ENCODE measurements at places on chromosomes 4 and X.

GRCh38 chr4:85222561-85222960 is 252.4 kb upstream of the ARHGAP24 start:
- DNase-seq: no peak

DNA sequence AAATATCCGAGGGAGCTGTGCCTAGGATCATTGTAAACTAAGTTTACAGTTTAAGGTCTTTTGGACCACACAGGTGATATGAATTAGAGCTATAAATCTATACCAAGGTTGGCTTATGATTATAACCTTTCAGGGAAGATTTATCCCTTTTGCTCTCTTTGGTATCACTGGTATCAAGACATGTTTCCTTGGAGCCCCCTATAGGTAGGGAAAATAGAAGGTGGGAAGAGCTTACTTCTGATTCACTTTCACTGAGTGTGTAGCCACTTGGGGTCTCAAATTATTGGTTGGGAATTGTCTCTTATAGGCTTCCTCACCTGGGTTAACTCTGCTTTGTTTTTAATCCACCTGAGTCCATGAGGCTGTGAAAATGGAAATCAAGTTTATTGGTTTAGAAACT is 262.1 kb upstream of the NR3C2 start:
- DNase-seq: no peak

DNA sequence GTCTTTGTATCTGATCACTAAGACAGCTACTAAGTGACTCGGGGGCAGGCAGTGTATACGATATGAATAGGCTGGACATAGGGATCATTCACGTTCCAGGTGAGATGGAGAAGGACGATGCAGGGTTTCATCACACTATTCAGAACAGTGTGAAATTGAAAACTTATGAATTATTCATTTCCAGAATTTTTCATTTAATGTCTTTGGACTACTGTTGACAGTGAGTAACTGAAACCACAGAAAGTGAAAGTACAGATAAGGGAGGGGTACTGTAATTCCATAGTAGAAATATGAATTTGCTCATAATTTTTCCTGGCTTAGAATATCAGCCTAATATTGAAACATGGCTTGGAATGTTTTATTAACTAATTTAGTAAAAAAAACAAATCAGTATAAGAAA is 24.4 kb downstream of the TMEM144 start:
- DNase-seq: no peak

- DNase-seq: no peak
These were observed 202.7 kb upstream of the POU3F4 start for GRCh38 chrX:83305381-83305780.

DNA sequence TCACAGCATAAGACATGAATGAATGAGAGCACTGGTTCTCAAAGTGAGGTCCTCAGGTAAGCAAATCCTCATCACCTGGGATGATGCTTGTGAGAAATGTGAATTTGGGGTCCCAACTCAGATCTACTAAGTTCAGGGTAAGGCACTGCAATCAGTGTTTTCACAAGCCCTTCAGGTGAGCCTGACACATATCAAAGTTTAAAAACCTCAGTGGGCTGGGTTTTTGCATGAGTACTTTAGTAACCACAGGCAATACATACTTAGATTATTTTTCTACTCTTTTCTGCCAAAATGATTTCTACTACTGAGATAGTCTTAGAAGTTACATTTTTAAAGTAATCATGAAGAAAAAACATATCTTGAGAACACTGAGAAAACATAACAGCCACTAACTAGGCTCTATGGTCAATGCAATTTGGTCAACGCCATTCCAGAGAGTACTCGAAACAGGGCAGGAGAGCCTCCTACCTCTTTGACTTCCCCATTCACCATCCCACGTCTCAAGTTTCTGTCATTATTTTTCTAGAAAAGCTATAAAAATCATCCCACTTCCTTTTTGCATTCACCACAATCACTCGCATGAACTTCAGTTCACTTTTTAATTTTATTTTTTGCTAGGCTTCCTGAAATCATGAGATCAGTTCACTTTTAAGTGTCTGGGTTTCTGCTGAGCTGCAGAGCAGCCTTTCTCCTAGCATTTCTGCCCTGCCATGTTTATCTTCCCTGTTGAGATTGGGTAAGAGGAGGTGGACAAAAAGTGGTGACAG is 73.8 kb downstream of the MFAP3L start:
- no peak for DNase-seq

DNA sequence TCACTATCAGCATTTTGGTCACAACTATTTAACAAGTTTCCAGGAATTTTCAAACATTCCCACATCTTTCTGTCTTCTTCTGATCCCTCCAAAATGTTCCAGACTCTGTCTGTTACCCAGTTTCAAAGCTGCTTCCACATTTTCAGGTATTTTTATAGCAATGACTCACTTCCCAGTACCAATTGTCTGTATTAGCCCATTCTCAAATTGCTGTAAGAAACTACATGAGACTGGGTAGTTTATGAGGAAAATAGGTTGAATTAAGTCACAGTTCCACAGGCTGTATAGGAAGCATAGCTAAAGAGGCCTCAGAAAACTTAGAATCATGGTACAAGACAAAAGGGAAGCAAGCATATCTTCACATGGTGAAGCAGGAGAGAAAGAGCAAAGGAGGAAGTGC is 475.0 kb upstream of the PCDH7 start:
- DNase-seq: no peak

DNA sequence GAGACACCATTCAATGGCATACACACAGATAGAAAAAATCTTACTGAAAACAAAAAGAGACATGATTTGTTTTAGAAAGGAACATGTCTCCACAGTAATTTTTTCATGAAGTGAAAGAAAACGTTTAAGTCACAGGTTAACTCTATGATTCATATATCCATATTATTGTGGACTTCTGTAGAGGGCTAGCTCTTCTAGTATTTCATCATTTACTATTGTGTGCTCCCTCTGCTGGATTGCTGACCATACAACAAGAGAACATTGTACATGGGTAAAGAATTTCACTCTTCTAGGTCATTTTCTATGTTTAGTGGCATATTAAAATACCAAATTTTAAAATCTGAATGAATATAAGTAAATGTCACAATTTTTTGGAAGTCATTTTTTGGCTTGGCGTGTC is 91.8 kb upstream of the POU3F4 start:
- DNase-seq: no peak

GRCh38 chr4:177118596-177118995 is 191.1 kb upstream of the NEIL3 start:
- no peak for DNase-seq

- no peak for DNase-seq
These were observed 16.3 kb upstream of the SULT1B1 start for GRCh38 chr4:69776696-69777095.

- no peak for DNase-seq
These were observed 333.3 kb downstream of the DCTD start for GRCh38 chr4:182583703-182584415.

GRCh38 chr4:162475246-162475645 is 311.4 kb upstream of the FSTL5 start:
- no peak for DNase-seq

DNA sequence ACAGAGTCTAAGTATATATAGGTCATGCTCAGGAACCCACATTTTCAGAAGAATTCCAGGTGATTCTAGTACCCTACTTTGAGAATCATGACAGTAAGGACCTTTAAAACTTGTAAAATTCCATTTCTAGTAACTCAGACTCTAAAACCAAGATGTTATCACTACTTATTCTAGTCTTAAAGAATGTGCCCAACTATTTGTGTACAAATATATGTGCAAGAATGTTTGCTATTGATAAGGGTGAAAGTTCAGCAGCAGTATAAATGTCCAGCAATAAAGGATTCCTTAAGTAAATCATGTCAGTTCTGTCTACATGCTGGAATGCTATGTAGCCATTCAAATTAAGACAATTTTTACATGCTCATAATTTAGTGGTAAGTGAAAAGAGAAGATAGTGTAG is 71.1 kb upstream of the MAGEB2 start:
- DNase-seq: no peak

GRCh38 chr4:181659202-181659601 is 584.0 kb upstream of the TENM3 start:
- DNase-seq: no peak

DNA sequence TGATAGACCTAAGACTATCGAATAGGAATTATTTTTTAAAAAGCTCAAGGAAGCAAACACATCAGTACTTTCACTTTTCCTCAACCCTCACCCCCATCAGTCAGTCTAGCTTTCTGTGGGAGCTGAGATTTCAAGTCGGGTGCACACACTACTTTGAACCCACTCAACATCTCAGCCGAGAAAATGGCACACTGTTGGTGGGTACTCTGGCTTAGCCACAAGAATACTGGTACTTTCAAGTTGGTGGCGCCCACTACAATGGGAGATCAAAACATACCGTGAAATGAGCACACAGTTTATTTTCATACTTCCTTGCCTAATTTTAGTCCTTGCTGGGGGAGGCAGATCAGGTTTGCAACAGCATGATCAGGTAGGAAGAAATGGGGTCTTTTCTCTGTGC is 10.2 kb downstream of the CD40LG start:
- DNase-seq: no peak

DNA sequence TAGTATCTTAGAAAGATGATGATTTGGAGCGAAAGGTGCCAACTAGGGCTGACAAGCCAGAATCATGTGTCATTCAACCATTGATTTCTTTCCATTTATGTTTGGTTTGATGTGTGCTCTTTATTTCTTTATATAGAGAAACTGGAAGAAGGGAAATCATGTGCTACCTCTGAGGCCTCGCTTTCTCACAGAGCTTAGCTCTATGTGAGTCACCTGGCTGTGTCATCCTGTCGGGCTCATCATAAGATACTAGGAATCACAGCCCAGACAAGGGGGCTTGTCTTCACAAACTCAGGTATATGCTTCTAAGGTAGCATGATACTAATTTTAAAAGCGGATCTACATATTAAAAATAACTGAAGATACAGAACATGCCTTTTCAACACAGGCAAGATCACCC is 81.7 kb upstream of the GPM6B start:
- DNase-seq: no peak

GRCh38 chrX:102892103-102892502 is 45.0 kb upstream of the RAB40AL start:
- DNase-seq: no peak

GRCh38 chrX:9614016-9614415 is 149.2 kb downstream of the TBL1X start:
- no peak for DNase-seq

DNA sequence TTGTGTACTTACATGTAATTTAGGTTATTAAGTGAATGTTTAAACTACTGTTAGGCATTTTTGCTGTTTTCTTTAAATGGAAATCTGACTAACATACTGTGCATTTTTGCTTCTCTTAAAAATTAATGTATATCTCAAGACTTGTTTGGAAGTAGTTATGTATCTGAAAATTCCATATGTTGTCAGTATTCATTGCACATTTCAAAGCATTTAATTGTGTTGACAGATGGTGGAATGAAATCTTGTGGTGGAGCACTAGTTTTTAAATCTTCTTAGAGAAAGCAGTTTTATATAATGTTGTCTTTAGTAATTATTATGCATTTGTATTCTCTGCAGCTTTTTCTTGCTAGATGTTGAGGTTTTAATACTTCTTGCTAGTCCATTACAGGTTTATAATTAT is 71.5 kb upstream of the MSANTD1 start:
- DNase-seq: no peak

DNA sequence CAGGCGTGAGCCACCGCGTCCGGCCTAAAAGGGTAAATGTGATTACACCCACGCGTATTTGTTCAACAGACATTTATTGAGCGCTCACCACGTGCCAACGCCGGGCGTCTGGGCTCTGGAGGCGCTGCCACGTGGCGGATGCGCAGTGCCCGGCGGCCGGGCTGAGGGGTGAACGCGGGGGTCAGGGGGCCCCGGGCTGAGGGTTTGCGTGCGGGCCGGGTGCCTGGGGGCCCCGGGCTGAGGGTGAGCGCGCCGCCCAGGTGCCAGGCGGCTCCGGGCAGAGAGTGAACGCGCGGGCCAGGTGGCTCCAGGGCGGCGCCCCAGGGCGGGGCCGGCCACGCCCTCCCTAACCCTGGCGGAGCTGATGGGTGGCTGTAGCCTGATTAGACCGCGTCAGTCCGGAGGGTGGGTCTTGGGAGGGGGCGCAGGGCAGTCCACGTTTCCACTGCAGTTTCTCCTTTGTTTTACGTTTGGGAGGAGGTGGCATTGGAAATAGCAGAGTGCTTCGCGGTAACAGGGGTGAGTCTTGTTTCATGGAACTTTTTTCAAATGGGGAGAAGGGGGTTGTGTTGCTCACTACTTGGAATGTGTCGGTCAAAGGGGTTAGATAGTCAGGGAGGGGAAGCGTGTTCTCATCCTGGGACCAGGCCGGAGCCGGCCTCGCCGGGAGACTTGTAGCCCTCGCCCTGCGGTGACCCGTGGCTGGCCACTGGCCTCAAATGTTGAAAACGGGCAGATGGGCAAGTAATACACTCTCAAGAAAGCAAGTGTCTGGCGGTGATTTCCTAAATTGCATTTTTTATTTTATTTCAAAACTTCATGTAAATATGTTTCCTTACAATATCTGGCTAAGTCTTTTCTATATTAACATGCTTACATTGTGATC is at the start of gene ZFP42:
Gene ZFP42, plus strand, starts transcription at position 450 of the 886 bp plus-strand sequence. CDS start 7,037 bp downstream, outside the sequence.
- no peak for DNase-seq

- DNase-seq: no peak
These were observed 168.9 kb downstream of the AMELX start for GRCh38 chrX:11462136-11462535.

Measured in GM12891 (cell line).